ENCODE measurements at places on chromosomes 12 and 14. TPM values are rescaled to one million over a fixed set of nuclear protein-coding genes. Genes with fewer than 3 reads are reported as not detected.

NKX2-1 gene
- total RNA-seq = not detected

ACRBP gene
- 0.33 TPM for total RNA-seq

RNFT2 gene
- 2.3 TPM for total RNA-seq

PNP gene
- 6.9 TPM for total RNA-seq

PLBD2 gene
- 28.2 TPM for total RNA-seq

TCL1B gene
- not detected for total RNA-seq

NGB gene
- not detected for total RNA-seq

ISCU gene
- 313 TPM for total RNA-seq

TTC6 gene
- 0.17 TPM for total RNA-seq

SDR9C7 gene
- not detected for total RNA-seq

CLEC1B gene
- total RNA-seq = not detected

RAD9B gene
- 0.77 TPM for total RNA-seq

- H3K27me3 ChIP-seq = no peaks in the 10 kb centered on the region
- no peaks in the 10 kb centered on the region for H3K4me1 ChIP-seq
- no peak overlapping the region for H3K4me3 ChIP-seq
- no peaks in the 10 kb centered on the region for H3K36me3 ChIP-seq
Observed at GRCh38 chr14:57491640-57492039, 2.0 kb downstream of the CCDC198 start.

DNA sequence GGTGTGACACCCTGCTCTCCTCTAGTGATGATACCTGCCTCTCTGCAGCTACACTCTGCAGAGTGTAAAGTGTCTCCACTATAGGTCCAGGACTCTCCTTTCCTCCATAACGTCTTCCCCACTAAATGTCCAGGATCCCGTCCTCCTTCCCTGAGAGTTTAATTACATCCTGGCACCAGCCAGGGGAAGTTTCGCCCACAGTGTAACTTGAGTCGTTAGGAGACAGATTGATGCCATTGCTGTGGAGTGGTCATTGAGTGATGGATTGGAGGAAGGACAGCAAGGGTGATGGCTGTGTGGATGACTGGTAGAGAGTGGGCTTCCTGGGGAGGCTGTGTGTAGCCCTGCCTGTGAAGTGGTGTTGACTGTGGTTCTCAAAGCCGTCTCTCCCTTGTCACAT, 84.0 kb upstream of the TMEM132D start:
- no peaks in the 10 kb centered on the region for H3K36me3 ChIP-seq
- no peak overlapping the region for H3K27ac ChIP-seq
- no peak overlapping the region for H3K4me3 ChIP-seq
- H3K27me3 ChIP-seq = no peaks in the 10 kb centered on the region

DNA sequence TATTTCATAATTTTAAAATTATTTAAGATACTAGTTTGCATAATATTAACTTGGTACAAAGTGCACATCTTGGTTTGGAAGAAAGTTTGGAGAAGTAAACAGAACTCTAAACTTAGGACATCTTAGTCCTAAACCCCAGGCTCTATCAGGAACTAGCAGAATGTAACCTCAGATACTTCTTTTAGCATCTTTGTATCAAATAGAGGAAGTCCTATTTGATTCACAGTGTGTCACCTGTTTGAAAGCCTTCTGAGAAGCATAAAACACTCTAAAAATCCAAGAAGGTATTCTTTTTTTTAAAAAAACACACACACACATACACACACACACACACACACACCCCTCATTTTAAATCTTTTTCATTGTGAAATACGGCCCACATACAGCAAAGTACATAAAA, 12.0 kb upstream of the RNU6-7 start:
- H3K4me1 ChIP-seq = no peaks in the 10 kb centered on the region
- no peak overlapping the region for H3K4me3 ChIP-seq
- no peak overlapping the region for H3K27ac ChIP-seq

- no peak for DNase-seq
- peaks cover 11% of the 10 kb centered on the region for H3K4me1 ChIP-seq
- no peaks in the 10 kb centered on the region for H3K36me3 ChIP-seq
- H3K27me3 ChIP-seq = no peaks in the 10 kb centered on the region
- peak overlapping the region; percentile 76 for H3K27ac ChIP-seq
- H3K4me3 ChIP-seq = no peak overlapping the region
Observed at GRCh38 chr14:101926085-101926484, 38.3 kb upstream of the DYNC1H1 start.

GRCh38 chr12:107632246-107632645, 53.4 kb upstream of the PWP1 start:
- H3K4me3 ChIP-seq = no peak overlapping the region
- no peak for DNase-seq
- no peak overlapping the region for H3K27ac ChIP-seq
- H3K36me3 ChIP-seq = no peaks in the 10 kb centered on the region
- H3K4me1 ChIP-seq = no peaks in the 10 kb centered on the region

- H3K4me3 ChIP-seq = no peak overlapping the region
- H3K4me1 ChIP-seq = peaks cover 17% of the 10 kb centered on the region
- H3K27ac ChIP-seq = peak overlapping the region; percentile 42
- DNase-seq = peak; percentile 92
- H3K27me3 ChIP-seq = no peaks in the 10 kb centered on the region
Observed at GRCh38 chr12:93819050-93819491, 141.9 kb downstream of the CRADD start.

DNA sequence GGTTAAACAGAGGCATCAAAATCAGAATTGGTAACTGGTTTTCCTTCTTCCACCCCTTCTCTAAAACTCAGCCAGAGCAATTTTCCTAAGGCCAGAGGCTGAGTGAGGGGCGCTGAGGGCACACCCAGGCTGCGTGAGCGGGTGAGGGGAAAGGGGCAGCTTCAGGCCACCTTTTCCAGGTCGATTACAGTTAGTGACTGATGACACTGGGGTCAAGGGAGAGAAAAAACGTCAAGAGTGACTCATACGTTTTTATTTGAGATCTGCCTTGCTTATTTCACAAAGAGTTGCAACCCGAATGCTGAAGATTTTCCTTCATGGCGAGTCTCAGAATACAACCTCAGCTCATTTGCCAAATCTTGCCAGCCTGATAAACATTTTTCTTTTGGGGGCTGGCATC, 46.7 kb upstream of the EVL start:
- H3K4me3 ChIP-seq = no peak overlapping the region
- DNase-seq = peak; percentile 37
- H3K4me1 ChIP-seq = peaks cover 37% of the 10 kb centered on the region

- no peak overlapping the region for H3K27ac ChIP-seq
- DNase-seq = no peak
Observed at GRCh38 chr12:57984629-57985151, 43.3 kb downstream of the ATP23 start.

- no peaks in the 10 kb centered on the region for H3K36me3 ChIP-seq
- no peaks in the 10 kb centered on the region for H3K27me3 ChIP-seq
- no peak overlapping the region for H3K27ac ChIP-seq
- no peak for DNase-seq
- H3K4me1 ChIP-seq = peaks cover 6% of the 10 kb centered on the region
- H3K4me3 ChIP-seq = no peak overlapping the region
Observed at GRCh38 chr14:65007202-65007601, 20.5 kb downstream of the FNTB start.

DNA sequence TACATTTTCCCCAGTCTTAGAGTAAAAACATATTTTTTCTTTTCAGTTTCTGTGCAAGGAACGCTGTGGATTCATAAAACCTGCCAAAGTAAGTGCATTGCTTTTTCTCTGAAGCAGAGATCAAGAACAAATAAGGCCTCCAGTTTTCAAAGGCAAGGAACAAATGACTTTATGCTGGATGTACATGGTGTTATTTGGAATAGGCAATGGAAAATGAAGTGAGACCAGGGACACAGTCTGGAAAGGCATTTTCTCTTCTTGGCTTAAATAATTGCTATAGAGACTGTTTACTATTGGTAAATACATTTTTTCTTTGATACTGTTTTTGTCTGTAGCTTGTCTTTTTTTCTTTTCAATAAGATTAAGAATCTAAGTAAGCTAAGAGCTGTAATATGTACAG, 725.9 kb upstream of the MDGA2 start:
- no peak overlapping the region for H3K4me3 ChIP-seq
- no peak for DNase-seq
- H3K36me3 ChIP-seq = no peaks in the 10 kb centered on the region
- H3K27me3 ChIP-seq = no peaks in the 10 kb centered on the region
- H3K27ac ChIP-seq = no peak overlapping the region

- H3K36me3 ChIP-seq = no peaks in the 10 kb centered on the region
- DNase-seq = peak; percentile 24
- H3K27me3 ChIP-seq = no peaks in the 10 kb centered on the region
- H3K4me3 ChIP-seq = no peak overlapping the region
- H3K4me1 ChIP-seq = no peaks in the 10 kb centered on the region
Observed at GRCh38 chr12:42296503-42297109, 29.3 kb downstream of the ZCRB1 start.

DNA sequence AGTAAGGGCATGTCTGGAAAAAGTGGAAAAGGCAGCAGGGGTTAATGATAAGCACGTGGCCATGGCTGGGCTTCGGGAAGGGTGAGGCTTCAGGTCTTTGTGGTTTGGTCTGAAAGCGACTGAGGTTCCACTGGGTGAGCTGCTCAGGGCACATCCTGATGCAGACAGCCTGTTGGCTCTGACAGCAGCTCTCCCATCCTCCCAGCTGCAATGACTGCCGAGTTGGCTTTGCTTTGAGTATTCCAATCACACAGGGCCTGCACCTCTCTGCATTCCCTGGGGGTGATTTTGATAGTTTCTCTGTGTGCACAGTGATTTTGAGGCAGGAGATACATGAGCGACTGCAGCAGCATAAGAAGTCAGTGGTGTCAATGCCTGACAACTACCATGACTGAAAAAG, 390.7 kb downstream of the APAF1 start:
- no peaks in the 10 kb centered on the region for H3K27me3 ChIP-seq
- no peaks in the 10 kb centered on the region for H3K4me1 ChIP-seq
- H3K36me3 ChIP-seq = no peaks in the 10 kb centered on the region
- no peak for DNase-seq
- H3K27ac ChIP-seq = no peak overlapping the region
- H3K4me3 ChIP-seq = no peak overlapping the region

- no peaks in the 10 kb centered on the region for H3K36me3 ChIP-seq
- peaks cover 34% of the 10 kb centered on the region for H3K27me3 ChIP-seq
- H3K27ac ChIP-seq = no peak overlapping the region
- no peak for DNase-seq
- no peak overlapping the region for H3K4me3 ChIP-seq
- no peaks in the 10 kb centered on the region for H3K4me1 ChIP-seq
Observed at GRCh38 chr12:53808023-53808705, 56.4 kb upstream of the CISTR start.

DNA sequence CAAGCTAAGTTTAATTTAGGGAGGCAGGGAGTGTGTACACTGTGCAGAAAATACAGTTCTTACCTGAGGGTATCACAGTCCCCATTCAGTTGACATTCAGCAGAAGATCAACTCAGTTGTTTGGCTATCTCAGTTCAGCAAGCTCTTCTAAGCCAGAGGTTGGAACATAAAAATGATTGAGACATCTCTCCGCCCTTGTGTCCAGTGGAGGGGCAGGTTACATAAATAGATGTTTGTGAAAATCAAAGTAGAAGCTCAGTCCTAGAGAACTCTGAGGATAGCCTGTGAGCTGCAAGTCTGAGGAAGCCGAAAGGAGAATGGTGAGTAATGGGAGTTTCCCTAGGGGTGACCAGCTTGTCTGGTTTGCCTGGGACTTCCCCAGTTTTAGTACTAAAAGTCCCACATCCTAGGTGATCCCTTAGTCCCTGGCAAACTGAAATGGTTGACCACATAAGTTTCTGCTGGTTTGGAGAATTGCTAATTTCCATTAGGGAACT, 251.4 kb upstream of the ATP2B1 start:
- H3K27ac ChIP-seq = no peak overlapping the region
- DNase-seq = peak; percentile 44
- no peaks in the 10 kb centered on the region for H3K27me3 ChIP-seq
- H3K4me3 ChIP-seq = no peak overlapping the region
- no peaks in the 10 kb centered on the region for H3K36me3 ChIP-seq

- H3K27ac ChIP-seq = peak overlapping the region; percentile 89
- DNase-seq = no peak
- peaks cover 2% of the 10 kb centered on the region for H3K36me3 ChIP-seq
Observed at GRCh38 chr14:68951800-68952530, 27.1 kb downstream of the ACTN1 start.

- H3K4me3 ChIP-seq = no peak overlapping the region
- no peak for DNase-seq
- no peak overlapping the region for H3K27ac ChIP-seq
- no peaks in the 10 kb centered on the region for H3K4me1 ChIP-seq
- no peaks in the 10 kb centered on the region for H3K27me3 ChIP-seq
Observed at GRCh38 chr12:94815958-94816357, 165.6 kb upstream of the TMCC3 start.

GRCh38 chr12:119980242-119980641, 8.8 kb upstream of the BICDL1 start:
- H3K27me3 ChIP-seq = peaks cover 3% of the 10 kb centered on the region
- H3K27ac ChIP-seq = no peak overlapping the region
- H3K4me1 ChIP-seq = no peaks in the 10 kb centered on the region
- H3K36me3 ChIP-seq = no peaks in the 10 kb centered on the region
- DNase-seq = no peak
- no peak overlapping the region for H3K4me3 ChIP-seq

- peak; percentile 50 for DNase-seq
- no peaks in the 10 kb centered on the region for H3K36me3 ChIP-seq
- peaks cover 6% of the 10 kb centered on the region for H3K4me1 ChIP-seq
- no peaks in the 10 kb centered on the region for H3K27me3 ChIP-seq
- peak overlapping the region; percentile 97 for H3K27ac ChIP-seq
Observed at GRCh38 chr12:65170209-65170881, 962 bp downstream of the LEMD3 start.

GRCh38 chr14:100104523-100105300, 39.5 kb downstream of the EVL start:
- peaks cover 12% of the 10 kb centered on the region for H3K4me1 ChIP-seq
- H3K27me3 ChIP-seq = no peaks in the 10 kb centered on the region
- no peaks in the 10 kb centered on the region for H3K36me3 ChIP-seq
- no peak overlapping the region for H3K27ac ChIP-seq
- DNase-seq = peak; percentile 45

GRCh38 chr12:57315681-57316080, 64.7 kb upstream of the STAC3 start:
- H3K4me3 ChIP-seq = no peak overlapping the region
- H3K27me3 ChIP-seq = no peaks in the 10 kb centered on the region
- no peak for DNase-seq
- H3K27ac ChIP-seq = no peak overlapping the region
- no peaks in the 10 kb centered on the region for H3K36me3 ChIP-seq
- no peaks in the 10 kb centered on the region for H3K4me1 ChIP-seq

DNA sequence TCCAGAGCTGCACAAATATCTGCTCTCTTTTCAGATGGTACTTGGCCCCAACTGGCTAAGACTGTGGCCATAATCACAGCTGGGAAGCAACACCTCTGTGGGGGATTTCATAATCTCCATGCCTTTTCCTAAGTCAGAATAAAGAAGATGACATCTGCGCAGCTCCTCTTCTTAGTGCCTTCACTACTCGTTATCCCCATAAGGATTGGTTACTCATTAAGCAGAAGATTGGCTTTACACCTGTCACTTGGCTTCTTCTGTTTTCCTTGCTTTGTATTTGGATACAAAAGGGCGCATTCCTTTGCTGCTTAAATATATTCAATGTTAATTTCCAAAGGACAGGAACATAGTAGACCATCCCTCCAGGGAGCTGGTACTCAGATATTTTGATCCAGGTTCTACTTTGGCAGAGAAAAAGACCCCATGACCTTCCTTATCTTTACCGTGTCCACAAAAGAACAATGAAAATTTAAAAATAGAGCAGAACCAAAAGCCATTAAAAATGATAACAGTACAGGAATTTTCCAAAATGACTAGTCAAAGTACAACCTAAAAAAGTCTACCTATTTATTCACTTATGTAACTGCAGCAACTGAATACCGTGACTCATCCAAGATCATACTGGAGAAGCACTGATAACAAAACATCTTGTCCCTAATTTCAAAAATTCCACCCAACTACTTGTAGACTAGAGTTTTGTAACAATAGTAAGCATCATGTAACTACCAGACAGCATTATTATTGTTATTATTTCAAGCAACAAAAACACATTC, 352.3 kb upstream of the TMPO start:
- H3K27me3 ChIP-seq = no peaks in the 10 kb centered on the region
- no peaks in the 10 kb centered on the region for H3K36me3 ChIP-seq
- H3K4me1 ChIP-seq = no peaks in the 10 kb centered on the region
- DNase-seq = no peak
